ENCODE measurements at places on chromosomes 1 and 21.

- no peak for DNase-seq
Measured at GRCh38 chr1:94299627-94300553, 62.5 kb upstream of the ARHGAP29 start.

DNA sequence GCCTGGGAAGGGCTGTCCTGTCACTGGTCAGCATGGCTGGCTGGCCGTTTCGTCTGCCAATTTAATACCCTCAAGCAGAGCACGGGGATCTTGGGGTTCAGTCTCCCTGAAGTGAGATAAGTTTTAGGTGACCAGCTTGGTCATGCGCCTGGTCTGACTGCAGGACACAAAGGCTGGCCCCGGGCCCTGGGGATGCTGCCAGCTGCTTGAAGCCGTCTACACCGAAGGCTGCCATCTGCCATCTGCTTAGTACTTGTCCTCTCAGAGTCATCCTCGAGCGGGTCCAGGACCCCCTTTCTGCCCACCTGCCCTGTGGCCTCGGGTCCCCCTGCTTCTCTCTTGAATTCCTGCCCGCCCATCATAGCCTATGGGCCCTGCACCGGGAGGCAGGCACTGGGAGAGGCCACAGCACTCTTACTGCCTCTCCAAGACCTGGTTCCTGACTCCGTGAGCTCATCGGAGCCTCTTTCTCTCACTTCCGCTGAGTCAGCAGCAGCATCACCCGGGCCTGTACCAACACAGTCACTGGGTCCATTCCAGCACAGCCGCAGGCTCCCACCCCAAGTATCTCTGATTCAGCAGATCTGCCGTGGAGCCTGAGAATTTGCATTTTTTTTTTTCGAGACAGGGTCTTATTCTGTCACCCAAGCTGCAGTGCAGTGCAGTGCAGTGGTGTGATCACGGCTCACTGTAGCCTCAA is 7.0 kb downstream of the FBLIM1 start:
- DNase-seq = no peak

DNA sequence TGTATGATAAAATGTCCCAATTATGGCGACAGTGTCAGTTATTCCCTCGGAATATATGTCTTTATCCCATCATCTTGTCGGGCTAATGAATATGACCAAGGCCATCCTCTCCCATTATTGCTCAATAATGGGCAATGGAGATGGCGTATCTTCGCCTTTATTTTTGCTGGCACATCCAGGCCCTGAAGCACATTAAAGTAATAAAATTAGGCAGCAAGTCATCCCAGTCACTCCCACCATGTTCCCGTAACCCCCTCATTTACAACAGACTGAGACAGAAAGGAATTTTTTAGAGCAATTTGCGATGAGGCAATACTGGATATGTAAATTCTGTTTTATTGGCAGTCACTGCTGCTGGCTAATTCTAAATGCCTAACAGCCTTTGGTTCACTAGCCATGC is 35.3 kb downstream of the CLIC6 start:
- no peak for DNase-seq

DNA sequence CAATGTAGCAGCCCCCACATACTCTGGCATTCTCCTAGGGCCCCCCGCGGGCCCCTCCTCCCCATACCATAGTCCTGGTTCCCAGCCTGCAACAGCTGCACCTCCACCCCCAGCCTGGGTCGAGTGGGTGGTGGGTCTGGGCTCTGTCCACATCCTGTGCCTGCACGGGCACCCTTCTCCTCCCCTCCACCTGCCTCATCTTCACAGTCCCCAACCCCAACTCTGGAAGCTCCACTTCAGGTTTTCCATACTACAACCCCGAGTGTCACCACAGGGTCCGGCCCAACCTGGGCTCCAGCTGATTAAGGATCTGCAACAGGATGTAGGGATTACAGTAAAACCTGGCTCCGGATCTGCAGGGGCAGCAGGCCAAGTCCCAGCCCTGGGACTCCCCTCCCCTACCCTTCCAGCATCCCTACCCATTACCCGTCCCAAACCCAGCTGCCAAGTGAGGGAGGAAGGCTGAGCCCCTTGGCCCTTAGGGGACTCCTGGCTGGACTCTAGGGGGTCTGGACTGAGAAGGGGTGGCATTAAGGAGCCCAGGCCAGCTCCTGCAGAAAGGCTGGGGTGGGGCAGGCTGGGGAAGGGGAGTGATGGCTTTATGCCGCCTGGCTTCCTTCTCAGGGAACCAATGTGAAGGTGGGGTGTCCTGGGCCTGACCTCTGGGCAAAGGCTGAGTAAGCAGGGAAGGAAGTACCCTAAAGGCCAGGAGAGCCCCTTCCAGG is 116.8 kb downstream of the CASZ1 start:
- peak; percentile 96 for DNase-seq

- DNase-seq = no peak
Measured at GRCh38 chr1:207835958-207836357, 75.0 kb downstream of the CD34 start.

- no peak for DNase-seq
Measured at GRCh38 chr1:203873094-203873493, 11.7 kb downstream of the SNRPE start.

- no peak for DNase-seq
Measured at GRCh38 chr1:198564716-198565115, 24.2 kb upstream of the ATP6V1G3 start.

GRCh38 chr1:160375788-160376524 is 9.1 kb downstream of the NHLH1 start:
- DNase-seq = no peak

DNA sequence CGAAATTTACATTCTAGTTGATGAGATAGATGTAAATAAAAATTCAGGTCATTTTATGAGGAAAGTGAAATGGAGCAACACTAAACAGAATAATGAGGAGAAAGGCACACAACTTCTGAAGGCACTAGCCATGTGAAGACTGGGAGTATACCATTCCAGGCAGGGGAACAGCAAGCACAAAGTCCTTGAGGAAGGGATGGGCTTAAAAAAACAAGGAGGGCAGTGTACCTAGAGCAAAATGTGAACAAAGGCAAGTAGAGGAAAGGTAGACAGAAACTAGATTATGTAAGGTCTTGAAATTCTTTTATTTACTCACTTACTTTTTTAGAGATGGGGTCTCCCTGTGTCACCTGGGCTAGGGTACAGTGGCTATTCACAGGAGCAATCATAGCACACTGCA is 54.1 kb upstream of the LRIG2 start:
- DNase-seq = no peak

DNA sequence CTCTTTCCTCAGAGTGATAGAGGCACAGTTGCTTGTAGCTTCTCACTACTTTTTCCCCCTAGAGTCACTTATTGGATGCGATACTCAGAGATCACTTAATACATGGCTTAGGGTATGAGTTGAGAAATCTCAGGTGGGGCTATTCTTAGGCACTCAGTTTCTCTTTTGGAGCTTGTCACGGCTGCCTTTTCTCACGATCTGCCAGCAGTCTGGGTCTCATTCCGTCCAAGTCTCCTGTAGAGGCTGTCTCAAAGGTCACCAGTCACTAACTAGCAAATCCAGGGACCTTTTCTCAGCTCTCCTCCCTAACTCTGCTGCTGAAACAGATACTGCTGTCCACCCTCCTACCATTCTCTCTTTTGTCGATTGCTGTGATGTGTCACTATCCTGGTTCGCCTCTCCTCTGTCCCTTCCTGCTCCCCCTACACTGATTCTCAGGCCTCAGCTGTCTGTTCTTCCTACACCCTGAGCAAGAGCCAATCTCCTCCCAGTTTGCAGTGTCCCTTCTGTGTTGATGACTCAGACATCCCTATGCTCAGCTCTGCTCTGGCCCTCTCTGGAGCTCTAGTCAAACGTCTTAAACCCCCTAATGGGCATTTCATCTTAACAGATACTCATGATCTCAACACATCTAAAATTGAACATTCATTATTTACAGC is 12.4 kb downstream of the ATP1A2 start:
- no peak for DNase-seq

DNA sequence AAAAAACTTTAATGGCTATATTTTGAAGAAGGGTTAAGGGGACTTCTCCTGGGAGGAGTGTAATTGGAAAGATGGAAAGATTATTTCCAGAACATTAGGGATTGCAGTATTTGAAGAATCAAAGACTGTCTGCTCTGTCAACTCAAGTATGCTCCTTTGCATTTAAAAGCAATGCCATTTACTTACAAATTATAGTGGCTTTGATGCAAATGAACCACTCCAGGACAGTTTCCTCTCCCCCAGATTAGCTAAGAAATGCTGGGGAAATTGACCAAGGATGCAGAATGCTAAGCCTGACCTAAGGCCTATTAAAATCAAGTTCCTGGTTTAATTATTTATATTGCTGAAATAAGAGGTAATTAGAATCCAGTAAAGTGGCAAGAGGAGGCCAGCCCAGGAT is 110.5 kb upstream of the CAMK1G start:
- no peak for DNase-seq

DNA sequence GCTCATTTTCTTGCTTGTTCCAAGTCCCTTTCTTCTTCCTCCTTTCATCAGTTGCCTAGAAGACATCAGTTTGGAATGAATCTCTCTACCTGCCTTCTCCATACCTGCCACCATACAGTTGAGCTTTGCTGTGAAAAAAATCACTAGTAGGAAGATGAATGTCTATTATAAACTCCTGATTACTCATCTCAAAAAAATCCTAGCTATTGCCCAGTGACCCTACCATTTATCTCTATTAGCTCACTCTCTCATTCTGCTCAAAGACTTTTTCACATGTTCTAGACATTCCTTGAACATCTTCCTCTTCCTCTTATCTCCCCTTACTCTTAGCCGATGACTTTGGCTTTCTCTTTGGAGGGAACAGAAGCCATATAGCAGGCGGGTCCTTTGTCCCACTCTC is 49.7 kb upstream of the HMGB4 start:
- DNase-seq = no peak

- DNase-seq = no peak
Measured at GRCh38 chr21:36816561-36817130, 117.7 kb downstream of the SIM2 start.

GRCh38 chr1:225347123-225347683 is 80.6 kb downstream of the LBR start:
- no peak for DNase-seq

- DNase-seq = no peak
Measured at GRCh38 chr1:20279509-20279908, 11.2 kb upstream of the VWA5B1 start.

GRCh38 chr1:89659322-89660081 is 26.6 kb downstream of the LRRC8C start:
- DNase-seq = no peak

GRCh38 chr1:203175827-203176241 is 208 bp upstream of the MYBPH start:
- DNase-seq = no peak

GRCh38 chr1:226626577-226626956 is 78.0 kb downstream of the STUM start:
- no peak for DNase-seq

DNA sequence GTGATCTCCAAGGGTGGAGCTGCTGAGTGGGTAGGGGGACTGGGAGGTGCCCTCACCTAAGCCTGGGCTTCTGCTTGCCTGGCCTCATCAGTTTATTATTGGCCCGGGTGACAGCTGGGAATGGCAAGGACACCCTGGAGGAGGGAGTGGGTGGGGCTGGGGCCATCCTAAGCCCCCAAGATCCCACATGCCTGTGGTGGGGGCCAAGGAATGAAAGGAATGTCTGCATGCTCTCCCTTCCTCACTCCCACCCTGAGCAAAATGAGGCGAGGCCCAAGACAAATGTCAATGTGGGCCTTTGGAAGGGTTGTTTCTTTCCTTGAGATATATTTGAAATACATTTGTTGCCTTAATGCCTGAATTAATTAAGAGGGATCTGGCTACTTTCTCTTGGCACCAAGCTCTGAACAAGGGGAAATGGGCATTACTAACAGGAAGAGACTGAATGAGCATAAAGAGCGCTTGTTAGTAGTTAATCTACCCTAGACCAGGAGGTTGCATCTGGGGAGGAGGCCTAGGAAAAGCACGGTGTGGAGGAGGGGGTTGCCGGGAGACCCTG is 19.7 kb upstream of the CHI3L1 start:
- no peak for DNase-seq

DNA sequence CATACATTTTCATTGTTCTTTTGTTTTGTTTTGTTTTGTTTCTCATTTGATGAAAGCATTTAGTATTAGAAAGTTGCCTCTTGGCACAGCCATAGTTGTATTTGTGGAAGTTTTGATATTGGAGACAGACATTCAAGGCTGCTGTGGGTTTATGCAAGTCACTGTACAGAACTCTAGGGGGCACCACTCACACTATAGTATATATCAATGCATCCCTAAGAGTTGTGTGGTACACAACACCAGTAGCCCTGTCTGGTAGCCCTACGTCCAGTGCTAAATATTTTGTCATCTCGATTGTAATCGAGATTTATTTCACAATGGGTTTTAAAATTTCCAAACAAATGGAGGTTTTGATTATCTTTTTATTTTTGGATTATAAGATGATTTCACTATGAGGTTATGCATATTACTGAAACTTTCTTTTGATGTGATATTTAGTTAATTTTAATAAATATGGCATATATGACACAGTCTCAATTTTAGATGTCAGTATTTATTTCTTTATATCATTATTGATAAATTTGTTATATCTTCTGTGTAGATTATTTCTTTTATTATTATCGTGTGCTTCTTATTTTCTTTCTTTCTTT is 112.2 kb downstream of the NR5A2 start:
- DNase-seq = peak; percentile 34

DNA sequence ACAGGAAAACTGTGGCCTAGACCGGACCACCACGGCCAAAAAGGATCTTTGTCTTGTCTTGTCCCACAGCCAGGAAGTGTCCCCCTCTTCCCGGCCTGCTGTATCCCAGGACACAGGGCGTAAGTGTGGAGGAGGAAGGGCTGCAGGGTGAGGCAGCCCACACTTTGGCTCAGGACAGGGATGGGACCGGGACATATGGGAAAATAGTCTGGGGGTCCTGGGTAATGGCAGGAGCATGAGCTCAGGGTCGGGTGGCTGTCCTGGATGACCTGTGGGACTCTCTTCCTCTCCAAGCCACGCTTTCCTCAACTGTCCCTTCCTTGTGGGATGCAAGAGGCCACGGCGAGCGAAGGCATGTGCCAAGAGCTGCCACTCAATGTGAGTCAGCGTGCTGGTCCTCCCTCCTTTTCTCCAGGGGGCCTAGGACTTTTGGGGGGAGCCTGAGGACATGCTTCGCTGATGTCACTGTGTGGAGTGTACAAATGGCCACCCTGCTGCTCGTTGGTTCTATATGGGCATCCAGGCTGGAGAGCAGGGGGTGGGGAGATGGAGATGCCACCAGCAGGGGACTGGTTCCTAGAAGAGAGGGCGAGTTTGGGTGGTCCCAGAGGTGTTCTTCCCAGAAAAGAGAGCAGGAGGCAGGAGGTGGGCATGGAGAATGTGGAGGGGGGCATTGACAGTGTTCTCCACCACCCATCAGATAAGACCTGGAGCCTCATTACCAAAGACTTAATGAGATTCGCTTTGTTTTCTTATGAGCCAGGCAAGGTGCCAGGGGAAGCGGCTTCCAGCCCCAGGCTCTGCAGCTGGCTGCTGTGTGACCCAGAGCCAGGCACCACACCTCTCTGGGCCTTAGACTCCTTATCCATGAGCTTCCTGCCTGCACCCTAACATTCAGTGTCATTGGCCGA is 11.5 kb upstream of the PADI1 start:
- DNase-seq = no peak

DNA sequence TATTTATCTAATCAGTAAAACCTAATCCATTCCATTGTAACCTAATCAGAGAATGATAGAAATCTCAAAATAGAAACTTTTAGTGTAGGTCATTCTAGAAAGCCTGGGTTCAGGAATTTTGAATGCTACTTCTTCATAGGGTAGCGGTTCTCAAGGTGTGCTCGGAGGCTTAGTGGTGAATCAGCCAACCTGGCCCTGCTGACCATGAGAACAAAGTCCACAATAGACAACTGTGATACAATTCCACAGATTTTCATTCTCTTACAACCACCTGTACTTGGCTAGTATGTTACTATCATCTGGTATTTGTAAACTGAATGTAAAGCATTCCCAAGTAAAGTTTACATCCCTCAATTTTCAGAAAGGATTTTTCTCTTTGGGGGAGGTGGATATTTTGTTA is 7.5 kb upstream of the PUM1 start:
- DNase-seq = no peak

Measured in SHP77 (cell line).